ENCODE measurements at places on chromosomes 4 and X.

GRCh38 chr4:138103597-138104283, 138.4 kb downstream of the SLC7A11 start:
- ATAC-seq = no peak

DNA sequence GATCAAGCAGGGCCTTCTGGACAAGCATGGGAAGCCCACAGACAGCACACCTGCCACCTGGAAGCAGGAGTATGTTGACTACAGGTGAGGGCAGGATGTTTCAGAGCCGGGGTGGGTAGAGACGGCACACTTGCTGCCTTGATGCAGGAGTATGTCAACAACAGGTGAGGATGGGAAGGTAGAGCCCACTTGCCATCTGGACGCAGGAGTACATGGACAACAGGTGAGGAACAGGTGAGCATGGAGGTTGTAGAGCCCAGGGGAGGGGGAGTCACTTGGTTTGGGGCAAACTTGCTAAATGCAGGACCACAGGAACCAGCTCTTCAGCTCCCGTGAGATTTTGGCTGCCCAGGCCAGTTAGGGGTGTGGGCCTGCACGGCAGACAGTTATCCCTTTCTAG, 12.0 kb downstream of the DKC1 start:
- ATAC-seq = no peak

DNA sequence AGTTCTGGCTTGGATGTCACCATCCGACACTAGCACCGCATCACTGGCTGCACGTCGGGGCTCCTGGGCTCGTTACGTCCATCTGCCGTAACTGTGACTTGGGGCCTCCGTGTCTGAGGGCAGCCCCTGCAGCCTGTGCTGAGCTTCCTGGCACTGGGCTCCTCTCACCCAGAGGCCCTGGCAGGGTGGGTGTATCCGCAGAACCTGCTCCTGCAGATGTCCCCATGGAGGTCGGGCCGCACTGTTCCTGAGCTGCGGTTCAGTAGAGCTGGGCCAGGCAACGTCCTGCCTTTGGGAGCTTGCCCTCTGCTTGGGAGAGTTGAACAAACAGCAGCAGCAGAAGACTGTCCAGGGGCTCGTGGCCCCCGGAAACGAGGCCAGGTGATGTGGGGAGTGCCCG, 71.4 kb downstream of the RGS12 start:
- ATAC-seq = no peak

- no peak for ATAC-seq
Measured at GRCh38 chr4:129453524-129454200, 357.7 kb downstream of the C4orf33 start.

- ATAC-seq = no peak
Measured at GRCh38 chrX:118129681-118130080, 13.1 kb upstream of the KLHL13 start.

- no peak for ATAC-seq
Measured at GRCh38 chr4:4384837-4385236, 2.1 kb upstream of the NSG1 start.
